ENCODE measurements at places on chromosomes 5 and 9.
A peak's percentile ranks its signal among the peaks of the same experiment; 100 is the strongest.

DNA sequence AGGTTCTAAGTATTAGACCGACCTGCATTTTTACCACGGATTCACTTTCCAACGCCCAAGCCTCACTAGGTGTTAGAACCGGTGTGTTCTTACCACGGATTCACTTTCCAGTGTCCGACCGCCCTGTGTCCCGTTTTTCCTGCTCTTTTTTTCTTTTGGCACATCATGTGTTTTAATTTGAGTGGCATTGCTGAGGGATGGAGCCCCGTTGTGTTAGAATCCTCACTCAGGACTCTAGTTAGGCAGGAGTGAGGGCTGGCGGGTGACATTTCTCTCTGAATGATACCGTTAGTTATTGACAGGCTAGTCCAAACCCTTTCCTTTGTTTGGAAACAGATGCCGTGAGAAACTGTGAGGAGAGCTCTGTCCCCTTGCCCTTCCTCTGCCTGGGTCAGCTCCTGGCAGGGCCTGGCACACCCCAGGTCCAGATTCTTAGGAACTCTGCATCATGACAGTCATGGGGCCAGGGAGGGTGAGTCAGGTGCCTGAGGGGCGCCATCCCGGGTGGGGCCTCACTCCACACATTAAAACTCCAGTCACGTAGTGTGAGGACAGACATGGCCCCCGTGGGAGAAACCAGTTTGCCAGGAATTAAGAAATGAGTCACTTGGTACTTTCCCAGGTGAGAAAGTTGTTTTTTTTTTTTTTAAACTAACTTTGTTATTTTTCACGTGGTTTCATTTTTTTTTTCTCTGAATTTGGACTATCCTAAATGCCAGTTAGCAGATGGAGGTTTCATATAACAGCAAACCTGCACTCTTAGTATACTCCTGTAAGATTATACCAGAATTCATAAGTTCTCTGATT, 15.8 kb downstream of the EXOC3 start:
- DNase-seq = no peak

DNA sequence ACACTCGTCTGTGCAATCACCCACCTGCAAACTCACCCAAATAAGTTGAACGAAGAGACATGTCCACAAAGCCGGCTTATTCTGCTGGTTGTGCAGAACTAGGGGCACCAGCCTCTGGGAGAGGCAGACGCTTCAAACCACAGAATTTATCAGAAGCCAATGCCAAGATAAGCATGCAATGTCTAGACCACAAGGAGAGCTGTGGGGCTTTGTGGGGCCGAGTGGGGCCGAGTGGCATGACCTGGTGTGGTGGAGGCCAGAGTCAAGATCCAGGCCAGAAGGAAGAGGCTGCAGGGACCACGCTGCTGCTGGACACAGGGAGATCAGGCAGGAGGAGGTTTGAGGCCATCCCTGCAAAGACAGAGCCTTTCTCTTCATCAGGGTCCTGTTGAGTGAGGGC, 259.0 kb downstream of the IRX2 start:
- no peak for DNase-seq

- DNase-seq = no peak
Measured at GRCh38 chr9:120946259-120946658, 19.7 kb upstream of the TRAF1 start.

GRCh38 chr5:55576661-55577060, 41.9 kb upstream of the PLPP1 start:
- no peak for DNase-seq

GRCh38 chr9:134778841-134779411, 101.7 kb upstream of the FCN2 start:
- peak; percentile 66 for DNase-seq

DNA sequence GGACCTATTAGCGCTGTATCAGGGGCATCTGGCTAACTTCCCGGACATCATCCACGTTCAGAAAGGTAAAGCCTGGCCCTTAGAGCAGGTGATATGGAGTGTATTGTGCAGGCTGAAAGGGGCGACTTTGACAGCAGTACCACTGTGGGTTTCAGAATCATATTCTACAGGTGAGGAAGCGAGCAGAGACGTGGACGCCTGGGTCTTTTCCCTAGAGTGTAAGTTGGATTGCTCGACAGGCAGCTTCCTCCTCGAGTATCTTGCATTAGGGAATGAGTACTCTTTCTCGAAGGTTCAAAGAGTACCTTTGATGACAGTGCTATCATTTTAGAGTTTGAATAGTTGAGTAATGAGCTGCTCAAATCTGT, 1.9 kb downstream of the SNX18 start:
- no peak for DNase-seq

GRCh38 chr5:135240283-135240633, 158.8 kb downstream of the MACROH2A1 start:
- no peak for DNase-seq
